ENCODE measurements at places on chromosomes 1 and 21.

- H3K27me3 ChIP-seq, result no peaks in the 10 kb centered on the region
- H3K4me3 ChIP-seq, result no peak overlapping the region
- H3K36me3 ChIP-seq, result no peaks in the 10 kb centered on the region
- no peaks in the 10 kb centered on the region for H3K4me1 ChIP-seq
- DNase-seq, result no peak
- no peak overlapping the region for H3K27ac ChIP-seq
Measured at GRCh38 chr1:191530928-191531327, 627.3 kb upstream of the RGS18 start.

GRCh38 chr1:181525104-181525721, 41.9 kb downstream of the CACNA1E start:
- H3K4me1 ChIP-seq, result no peaks in the 10 kb centered on the region
- peaks cover 3% of the 10 kb centered on the region for H3K27me3 ChIP-seq
- H3K27ac ChIP-seq, result no peak overlapping the region
- H3K36me3 ChIP-seq, result no peaks in the 10 kb centered on the region
- no peak overlapping the region for H3K4me3 ChIP-seq

DNA sequence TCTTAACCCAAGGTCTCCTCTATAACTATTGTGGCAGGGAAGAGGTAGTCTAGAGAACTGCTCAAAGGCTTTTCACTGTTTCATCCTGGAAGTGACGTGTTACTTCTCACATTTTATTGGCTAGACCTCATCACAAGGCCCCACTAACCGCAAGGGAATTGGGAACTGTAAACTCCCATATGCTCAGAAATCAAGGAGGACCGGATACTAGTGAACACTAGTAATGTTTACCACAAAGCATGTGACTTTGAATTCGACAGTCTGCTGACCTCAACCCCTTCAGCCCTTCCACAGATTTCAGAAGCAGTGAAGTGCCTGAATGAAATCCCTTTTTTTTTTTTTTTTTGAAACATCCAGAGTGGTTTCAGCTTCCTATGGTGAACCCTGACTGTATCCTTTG, 3.4 kb upstream of the EEIG2 start:
- H3K36me3 ChIP-seq, result no peaks in the 10 kb centered on the region
- H3K4me3 ChIP-seq, result no peak overlapping the region
- no peak overlapping the region for H3K27ac ChIP-seq
- H3K27me3 ChIP-seq, result no peaks in the 10 kb centered on the region
- peak; percentile 18 for DNase-seq

- no peaks in the 10 kb centered on the region for H3K27me3 ChIP-seq
- H3K27ac ChIP-seq, result no peak overlapping the region
- H3K4me1 ChIP-seq, result no peaks in the 10 kb centered on the region
- no peak overlapping the region for H3K4me3 ChIP-seq
- no peak for DNase-seq
Measured at GRCh38 chr1:28470146-28470545, 35.7 kb upstream of the RCC1 start.

DNA sequence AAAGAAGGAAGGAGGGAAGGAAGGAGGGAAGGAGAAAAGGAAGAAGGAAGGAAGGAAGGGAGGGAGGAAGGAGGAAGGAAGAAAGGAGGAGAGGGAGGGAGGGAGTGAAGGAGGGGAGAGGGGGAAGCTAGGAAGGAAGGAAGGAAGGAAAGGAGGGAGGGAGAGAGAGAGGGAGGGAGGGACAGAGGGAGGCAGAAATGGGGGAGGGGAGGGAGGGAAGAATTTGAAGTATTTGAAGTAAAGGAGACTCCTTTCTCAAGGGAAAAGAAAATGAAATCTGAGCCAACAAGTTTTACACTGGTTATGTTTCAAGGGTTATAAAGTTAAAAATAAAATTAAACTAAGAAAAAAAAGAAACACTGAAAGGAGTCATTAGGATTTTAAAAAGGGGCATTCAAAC, 431.4 kb downstream of the BRINP3 start:
- no peaks in the 10 kb centered on the region for H3K27me3 ChIP-seq
- no peak overlapping the region for H3K4me3 ChIP-seq
- H3K27ac ChIP-seq, result no peak overlapping the region
- H3K36me3 ChIP-seq, result no peaks in the 10 kb centered on the region
- H3K4me1 ChIP-seq, result no peaks in the 10 kb centered on the region

Measured in CD4-positive, alpha-beta T cell (primary cell).